ENCODE measurements at places on chromosomes 16 and 17. TPM values are rescaled to one million over a fixed set of nuclear protein-coding genes. Genes with fewer than 3 reads are reported as not detected.

VAT1L gene
- 2.3 TPM for total RNA-seq

MT1G gene
- not detected for total RNA-seq

KLHL36 gene
- 21.0 TPM for total RNA-seq

C16orf96 gene
- not detected for total RNA-seq

UTS2R gene
- total RNA-seq, result not detected

CSH2 gene
- not detected for total RNA-seq

MYL11 gene
- not detected for total RNA-seq

ZFP3 gene
- not detected for total RNA-seq

NAGPA gene
- 17.6 TPM for total RNA-seq

Measured in A375 (cell line).